ENCODE measurements at places on chromosomes 4 and X.
A peak's percentile ranks its signal among the peaks of the same experiment; 100 is the strongest.

DNA sequence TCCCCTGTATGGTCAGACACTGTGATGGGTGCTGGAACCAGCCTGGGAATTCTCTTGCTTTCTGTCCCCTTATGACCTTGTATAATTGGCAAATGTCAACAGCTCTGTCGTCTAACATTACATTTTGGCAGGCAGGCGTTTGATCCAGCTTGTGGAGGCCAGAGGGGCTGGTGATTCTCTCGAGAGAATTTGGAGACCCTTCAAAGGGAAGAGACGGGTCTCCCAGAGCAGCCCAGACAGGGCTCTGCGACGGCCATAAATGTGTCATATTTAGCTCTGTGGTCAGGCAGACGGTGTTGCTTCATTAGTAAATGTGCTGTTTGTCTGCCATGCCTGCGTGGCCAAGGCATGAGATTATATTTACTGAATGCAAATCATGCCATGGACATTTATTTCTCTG lies 68.7 kb downstream of the SORCS2 start:
- no peak for DNase-seq
- no peaks in the 10 kb centered on the region for H3K36me3 ChIP-seq
- no peak overlapping the region for H3K4me3 ChIP-seq
- no peaks in the 10 kb centered on the region for H3K27me3 ChIP-seq
- peaks cover 26% of the 10 kb centered on the region for H3K4me1 ChIP-seq
- H3K27ac ChIP-seq: no peak overlapping the region

DNA sequence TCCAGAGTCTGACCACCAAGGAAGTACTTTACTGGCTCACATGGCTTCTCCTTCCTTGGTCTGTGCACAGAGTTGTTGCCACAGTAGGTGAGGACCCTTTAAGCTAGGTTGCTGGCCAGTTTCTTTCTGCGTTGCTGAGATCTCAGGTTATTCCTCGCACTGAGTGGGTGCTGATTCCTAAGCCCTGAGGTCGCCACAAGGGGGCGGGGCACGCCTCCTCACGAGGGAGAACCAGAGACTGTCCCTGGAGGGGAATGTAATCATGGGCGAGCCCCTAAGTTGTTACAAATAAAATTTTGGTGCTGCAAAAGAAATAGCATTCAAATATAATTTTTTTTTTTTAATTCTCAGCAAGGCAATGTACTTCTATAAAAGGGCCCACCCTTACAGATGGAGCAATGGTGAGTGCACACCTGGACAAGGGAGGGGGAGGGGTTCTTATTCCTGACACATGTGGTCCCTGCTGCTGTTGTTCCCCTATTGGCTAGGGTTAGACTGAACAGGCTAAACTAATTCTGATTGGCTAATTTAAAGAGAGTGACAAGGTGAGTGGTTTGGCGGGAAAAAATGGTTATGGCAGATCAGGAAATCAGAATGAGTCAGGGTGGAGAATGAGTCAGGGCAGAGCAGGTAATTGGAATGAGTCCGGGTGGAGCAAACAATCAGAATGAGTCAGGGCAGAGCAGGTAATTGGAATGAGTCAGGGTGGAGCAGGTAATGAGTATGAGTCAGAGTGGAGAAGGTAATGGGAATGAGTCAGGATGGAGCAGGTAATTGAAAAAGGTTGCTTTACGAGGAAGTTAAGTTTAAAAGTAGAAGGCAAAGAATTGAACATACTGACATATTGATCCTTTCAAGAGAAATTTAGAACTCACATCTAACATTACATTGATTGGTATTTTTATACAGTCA lies 107.5 kb downstream of the VSIG4 start:
- H3K4me3 ChIP-seq: no peak overlapping the region
- no peaks in the 10 kb centered on the region for H3K27me3 ChIP-seq
- peak; percentile 20 for DNase-seq
- H3K27ac ChIP-seq: peak overlapping the region; percentile 67
- H3K4me1 ChIP-seq: peaks cover 6% of the 10 kb centered on the region
- no peaks in the 10 kb centered on the region for H3K36me3 ChIP-seq

DNA sequence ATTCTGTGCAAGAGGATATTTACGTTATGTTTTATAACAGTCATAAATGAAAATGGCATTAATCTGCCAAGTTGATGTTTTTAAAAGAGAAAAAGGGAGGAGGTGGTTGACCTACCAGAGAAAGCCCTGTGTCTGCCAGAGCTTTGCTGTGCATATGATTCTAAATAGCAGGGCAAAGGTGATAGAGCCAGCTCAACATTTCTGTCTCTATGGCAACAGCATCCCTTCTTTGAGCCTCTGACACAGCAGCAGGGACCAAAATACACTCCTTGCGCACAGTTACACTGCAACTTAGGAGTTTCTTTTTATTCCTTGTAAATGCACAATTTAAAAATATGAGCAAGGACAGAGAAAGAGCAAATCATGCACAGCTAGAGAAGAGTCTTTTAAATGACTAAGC lies 133.3 kb upstream of the RAI2 start:
- H3K27ac ChIP-seq: no peak overlapping the region
- DNase-seq: no peak
- no peaks in the 10 kb centered on the region for H3K27me3 ChIP-seq

DNA sequence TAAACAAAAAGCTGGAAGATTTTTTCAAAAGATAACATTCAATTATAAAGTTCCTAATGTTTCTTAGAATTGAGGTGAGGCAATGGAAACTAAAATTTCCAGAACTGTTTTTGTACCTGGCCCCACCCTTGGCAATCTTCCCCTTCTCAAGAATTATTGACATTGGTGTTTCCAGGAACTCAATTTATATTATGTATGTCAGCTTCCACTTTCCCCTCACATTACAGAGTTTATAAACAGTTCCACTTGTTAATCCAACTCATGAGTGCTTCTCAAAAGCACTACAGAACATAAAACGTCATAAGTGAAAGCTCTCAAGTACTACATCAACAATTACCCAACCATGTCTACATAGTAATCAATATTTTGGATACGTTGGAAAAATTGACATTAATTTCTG lies 107.4 kb downstream of the FAM13A start:
- no peaks in the 10 kb centered on the region for H3K36me3 ChIP-seq
- no peaks in the 10 kb centered on the region for H3K4me1 ChIP-seq
- H3K4me3 ChIP-seq: no peak overlapping the region
- no peak overlapping the region for H3K27ac ChIP-seq
- no peak for DNase-seq

- no peak overlapping the region for H3K27ac ChIP-seq
- no peaks in the 10 kb centered on the region for H3K4me1 ChIP-seq
- no peak overlapping the region for H3K4me3 ChIP-seq
- H3K27me3 ChIP-seq: peaks cover 89% of the 10 kb centered on the region
- H3K36me3 ChIP-seq: no peaks in the 10 kb centered on the region
- peak; percentile 74 for DNase-seq
These were observed 22.8 kb upstream of the PDE6B start for GRCh38 chr4:602559-602942.

DNA sequence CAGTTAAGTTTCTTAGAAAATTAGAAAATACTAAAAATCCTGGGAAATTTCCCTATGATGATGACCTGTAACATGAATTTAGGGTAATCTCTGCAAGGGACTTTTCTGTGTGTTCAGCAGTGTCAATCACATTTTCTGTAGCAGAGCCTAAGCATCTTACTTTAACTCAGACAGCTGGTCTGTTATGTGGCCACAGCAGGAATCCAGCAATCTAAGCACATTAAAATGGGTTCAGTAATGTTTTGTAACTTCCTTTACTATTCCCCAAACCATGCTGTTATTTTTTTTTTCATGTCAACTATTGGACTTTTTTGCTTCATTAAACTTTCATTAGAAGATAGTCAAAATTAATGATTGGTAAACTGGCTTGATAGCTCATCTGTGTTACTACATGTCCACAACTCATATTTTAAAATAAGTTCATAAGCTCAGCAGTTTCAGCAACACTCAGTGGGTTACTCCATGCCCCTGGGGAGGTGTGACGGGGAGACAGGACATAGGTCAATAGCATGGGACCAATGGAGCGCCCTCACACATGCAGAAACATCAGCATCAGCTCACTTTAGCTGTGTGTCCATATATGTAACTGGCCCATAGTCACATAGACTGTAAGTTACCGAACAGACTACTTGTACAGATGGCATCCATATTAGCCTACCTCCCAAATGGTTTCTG lies 168.0 kb upstream of the PACRGL start:
- no peaks in the 10 kb centered on the region for H3K4me1 ChIP-seq
- DNase-seq: no peak

- no peak overlapping the region for H3K4me3 ChIP-seq
- no peaks in the 10 kb centered on the region for H3K27me3 ChIP-seq
- no peaks in the 10 kb centered on the region for H3K36me3 ChIP-seq
- peaks cover 7% of the 10 kb centered on the region for H3K4me1 ChIP-seq
These were observed 207.9 kb upstream of the FAT1 start for GRCh38 chr4:186931519-186931918.

DNA sequence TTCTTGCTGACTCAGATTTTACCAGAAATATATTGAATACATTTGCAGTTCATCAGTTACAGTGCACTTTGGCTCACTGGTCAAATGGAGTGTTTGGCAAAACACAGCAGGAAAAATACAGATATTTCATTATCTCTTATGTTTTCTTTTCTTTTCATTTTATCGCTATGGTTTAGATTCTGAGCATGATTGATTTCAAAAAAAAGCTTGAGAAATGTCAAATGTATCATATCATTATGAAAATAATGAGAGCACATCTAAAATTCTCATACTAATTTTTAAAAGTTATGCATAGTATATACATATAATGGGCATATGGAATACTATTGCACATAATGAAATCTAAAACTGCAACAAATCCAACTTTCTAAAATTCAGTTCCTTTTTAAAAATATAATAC lies 593.8 kb upstream of the PCDH7 start:
- H3K4me3 ChIP-seq: no peak overlapping the region
- H3K36me3 ChIP-seq: no peaks in the 10 kb centered on the region
- no peaks in the 10 kb centered on the region for H3K4me1 ChIP-seq
- no peaks in the 10 kb centered on the region for H3K27me3 ChIP-seq
- H3K27ac ChIP-seq: no peak overlapping the region
- DNase-seq: no peak

DNA sequence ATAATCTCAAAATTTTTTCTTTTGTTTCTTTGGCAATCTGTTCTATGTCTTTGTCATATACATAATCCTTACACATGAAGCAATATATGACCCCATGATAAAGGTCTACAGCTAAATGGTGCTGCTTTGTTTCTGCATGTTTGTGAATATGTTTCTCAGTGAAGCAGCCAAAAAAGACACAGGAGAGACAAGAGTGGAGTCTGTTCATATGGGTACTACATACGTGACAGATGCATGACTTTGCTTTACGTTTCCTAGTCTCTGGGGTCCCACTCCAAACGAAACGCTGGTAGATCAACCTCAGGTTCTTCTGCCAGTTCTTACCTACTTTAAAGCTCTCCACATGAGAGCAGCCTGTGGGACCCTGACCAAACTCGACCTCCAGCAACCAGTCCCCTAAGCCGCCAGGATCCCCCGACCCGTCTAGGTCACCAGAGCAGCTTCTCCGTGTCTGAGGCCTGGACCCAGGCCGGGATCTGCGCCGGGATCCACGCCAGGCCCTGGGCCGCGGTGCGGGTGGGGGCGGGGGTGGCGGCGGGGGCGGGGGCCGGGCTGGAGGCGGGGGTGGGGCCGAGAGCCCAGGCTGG lies 1.5 kb downstream of the USP51 start:
- H3K27me3 ChIP-seq: no peaks in the 10 kb centered on the region
- no peak for DNase-seq
- no peak overlapping the region for H3K4me3 ChIP-seq
- H3K4me1 ChIP-seq: no peaks in the 10 kb centered on the region
- no peaks in the 10 kb centered on the region for H3K36me3 ChIP-seq
- H3K27ac ChIP-seq: no peak overlapping the region

- H3K4me3 ChIP-seq: no peak overlapping the region
- no peaks in the 10 kb centered on the region for H3K36me3 ChIP-seq
- no peaks in the 10 kb centered on the region for H3K27me3 ChIP-seq
- no peak overlapping the region for H3K27ac ChIP-seq
- H3K4me1 ChIP-seq: no peaks in the 10 kb centered on the region
These were observed 167.2 kb downstream of the LHFPL1 start for GRCh38 chrX:112512509-112512908.

DNA sequence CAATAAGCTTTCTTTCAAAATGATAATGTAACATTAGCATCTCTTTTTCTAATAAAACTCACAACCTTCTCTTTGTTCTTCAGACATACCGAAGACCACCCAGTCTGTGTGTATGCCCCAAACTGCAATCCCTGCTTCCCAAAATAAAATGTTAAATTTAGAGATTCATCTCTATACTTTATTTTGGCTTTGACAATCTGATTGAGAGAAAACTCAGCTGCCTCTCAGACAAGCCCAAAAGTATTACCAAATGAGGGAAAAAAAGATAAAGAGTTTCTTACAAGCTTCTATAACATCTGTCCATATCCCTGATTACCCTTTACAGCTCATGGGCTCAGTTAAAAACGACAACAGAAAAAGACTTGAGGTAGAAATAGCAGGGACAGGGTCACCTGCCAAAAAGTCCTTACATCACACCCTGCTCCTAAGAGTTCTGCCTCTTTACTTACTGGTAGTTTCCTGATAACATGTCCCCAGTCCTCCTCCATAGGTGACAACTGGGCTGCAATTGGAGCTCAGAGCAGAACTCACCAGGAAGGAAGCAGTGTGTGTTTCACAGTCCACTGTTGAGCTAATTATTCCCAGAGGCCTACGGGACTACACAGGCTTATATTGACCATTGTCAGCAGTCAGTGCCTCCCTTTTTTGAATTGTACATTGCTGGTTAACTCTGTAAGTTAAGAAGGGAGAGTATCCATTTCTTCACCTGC lies 70.9 kb upstream of the FAM9C start:
- H3K27ac ChIP-seq: no peak overlapping the region
- no peak for DNase-seq
- peaks cover 12% of the 10 kb centered on the region for H3K4me1 ChIP-seq
- no peak overlapping the region for H3K4me3 ChIP-seq
- no peaks in the 10 kb centered on the region for H3K27me3 ChIP-seq

- no peak overlapping the region for H3K27ac ChIP-seq
- H3K27me3 ChIP-seq: peaks cover 27% of the 10 kb centered on the region
- H3K4me3 ChIP-seq: no peak overlapping the region
- DNase-seq: no peak
- no peaks in the 10 kb centered on the region for H3K36me3 ChIP-seq
- no peaks in the 10 kb centered on the region for H3K4me1 ChIP-seq
These were observed 6.7 kb downstream of the SHISA3 start for GRCh38 chr4:42404001-42404400.

GRCh38 chr4:121212806-121213205 lies 48.7 kb upstream of the TNIP3 start:
- H3K27ac ChIP-seq: no peak overlapping the region
- no peaks in the 10 kb centered on the region for H3K4me1 ChIP-seq
- H3K4me3 ChIP-seq: no peak overlapping the region
- no peaks in the 10 kb centered on the region for H3K27me3 ChIP-seq
- no peaks in the 10 kb centered on the region for H3K36me3 ChIP-seq

GRCh38 chrX:40091691-40092421 lies 5.9 kb downstream of the BCOR start:
- H3K27me3 ChIP-seq: no peaks in the 10 kb centered on the region
- H3K36me3 ChIP-seq: no peaks in the 10 kb centered on the region

DNA sequence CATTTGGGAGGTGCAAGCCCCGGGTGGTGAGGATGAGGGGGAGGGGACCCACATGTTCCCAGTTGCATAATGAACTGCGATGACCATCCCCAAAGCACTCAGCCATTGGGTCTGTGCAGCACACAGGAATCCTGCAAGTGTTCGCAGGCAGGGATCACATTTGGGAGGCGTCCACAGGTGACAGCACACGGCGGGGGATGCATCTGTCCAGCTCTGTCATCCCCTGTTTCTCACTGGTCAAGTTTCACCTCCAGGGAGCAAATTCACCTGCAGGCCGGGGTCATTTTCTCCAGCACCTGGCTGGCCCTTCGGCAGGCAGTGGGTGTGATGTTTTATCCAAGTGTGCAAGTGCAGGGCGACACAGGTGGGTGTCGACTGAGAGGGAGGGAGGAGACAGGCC lies 33.3 kb upstream of the SORCS2 start:
- no peak for DNase-seq
- H3K27ac ChIP-seq: no peak overlapping the region
- no peak overlapping the region for H3K4me3 ChIP-seq
- H3K36me3 ChIP-seq: no peaks in the 10 kb centered on the region
- H3K4me1 ChIP-seq: no peaks in the 10 kb centered on the region
- peaks cover 29% of the 10 kb centered on the region for H3K27me3 ChIP-seq

All from PC-9 (cell line).